ENCODE measurements at places on chromosomes 3 and 15.

- no peak for DNase-seq
Measured at GRCh38 chr15:89361451-89362202, 27.0 kb upstream of the POLG start.

DNA sequence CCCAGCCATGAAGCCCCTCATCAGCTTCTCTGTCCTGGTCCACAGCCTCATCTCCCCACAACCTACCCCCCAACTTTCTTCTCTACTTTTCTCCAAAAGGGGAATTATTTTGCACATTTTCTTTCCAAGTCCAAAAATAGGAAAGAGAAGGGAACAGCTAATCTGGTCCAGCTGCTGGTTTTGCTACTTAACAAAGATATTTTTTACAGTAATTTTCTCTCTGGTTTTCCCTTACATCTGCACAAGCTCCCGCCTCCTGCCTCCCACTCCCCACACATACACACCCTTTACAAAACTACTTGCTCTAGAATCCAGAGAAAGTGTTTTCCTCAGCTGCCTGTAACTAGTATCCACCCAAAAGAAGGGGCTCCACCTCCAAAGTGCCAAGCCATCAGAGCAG is 177.2 kb downstream of the POLR2M start:
- DNase-seq = no peak

DNA sequence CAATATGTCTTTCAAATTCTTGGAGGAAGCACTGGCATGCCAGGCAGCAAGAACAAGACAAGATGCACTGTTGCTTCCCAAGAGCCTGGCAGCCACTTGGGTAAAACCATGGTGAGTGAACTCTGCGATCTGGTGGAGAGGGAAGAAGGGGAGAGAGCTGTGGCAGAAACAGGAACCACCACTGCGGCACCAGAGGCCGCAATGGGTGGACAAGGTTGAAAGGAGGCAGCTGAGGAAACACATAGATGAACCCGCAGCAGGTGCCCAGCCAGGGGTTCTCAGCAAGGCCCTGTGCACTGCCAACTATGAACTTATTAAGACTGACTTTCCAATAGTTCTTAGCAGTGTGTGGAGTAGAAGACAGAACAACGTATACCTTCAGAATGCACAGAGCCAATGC is 48.2 kb upstream of the CCDC54 start:
- DNase-seq = no peak

DNA sequence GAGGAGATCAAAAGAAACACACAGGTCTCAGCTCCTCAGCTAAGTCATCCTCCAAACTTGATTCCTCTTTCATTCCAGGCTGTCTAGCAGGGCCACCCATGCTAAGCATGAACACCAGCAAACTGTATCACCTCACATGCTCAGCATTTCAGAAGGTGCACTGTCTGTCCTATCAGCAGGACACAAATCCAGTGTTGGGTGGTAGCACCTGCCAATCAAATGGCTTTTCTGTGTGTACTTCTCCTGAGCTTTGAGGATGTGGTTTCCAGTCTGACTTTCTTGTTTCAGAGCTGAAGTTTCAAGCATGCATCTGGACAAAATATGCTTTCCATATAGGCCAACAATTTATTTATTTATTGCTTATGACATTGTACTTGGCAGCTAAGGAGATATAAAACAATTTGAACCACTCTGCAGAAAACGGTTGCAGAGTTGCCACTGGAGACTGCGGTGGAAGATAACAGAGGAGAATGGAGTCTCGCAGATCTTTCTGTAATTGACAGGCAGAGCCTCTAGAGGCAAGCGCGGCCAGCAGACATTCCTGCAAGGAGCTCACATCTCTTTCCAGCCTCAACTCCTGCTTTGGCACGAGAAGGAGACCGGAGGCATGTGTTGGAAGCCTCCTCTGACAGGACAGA is 167.1 kb upstream of the WNT5A start:
- no peak for DNase-seq

GRCh38 chr15:84791763-84792162 is 25.4 kb upstream of the ALPK3 start:
- no peak for DNase-seq

GRCh38 chr3:115915061-115915460 is 291.8 kb downstream of the GAP43 start:
- no peak for DNase-seq

DNA sequence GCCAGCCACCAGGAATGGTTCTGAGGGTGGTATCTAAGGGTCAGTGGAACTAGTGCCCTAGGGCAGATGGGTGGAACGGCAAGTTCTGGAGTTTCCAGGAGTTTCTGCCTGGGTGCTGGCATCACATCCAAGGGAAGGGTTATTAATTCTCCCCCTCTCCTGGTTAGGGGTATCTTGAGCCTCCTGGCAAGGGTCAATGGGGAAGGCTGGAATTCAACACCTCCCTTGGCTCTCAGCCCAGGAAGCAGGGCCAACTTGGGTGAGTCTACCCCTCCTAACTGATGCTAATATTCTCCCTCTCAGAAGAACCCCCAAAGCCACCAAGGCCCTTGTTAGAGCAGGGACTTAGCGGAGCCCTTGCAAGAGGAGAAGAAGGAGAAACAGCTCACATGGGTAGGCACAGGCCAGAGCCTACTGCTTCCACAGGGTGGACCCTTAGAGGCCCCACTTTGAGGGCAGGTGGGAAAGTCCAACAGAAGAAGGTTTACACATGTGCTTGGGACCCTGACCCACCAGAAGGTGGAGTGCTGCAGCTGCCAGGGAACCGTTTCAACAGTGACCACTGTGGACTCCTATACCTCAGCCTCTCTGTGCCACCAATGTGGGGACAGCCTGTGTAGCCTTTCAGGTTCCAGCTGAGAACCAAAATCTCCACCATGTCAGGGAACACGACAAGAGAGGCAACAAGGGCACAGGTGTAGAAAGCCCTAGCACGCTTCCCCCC is 3.3 kb downstream of the TMEM115 start:
- DNase-seq = peak; percentile 42

DNA sequence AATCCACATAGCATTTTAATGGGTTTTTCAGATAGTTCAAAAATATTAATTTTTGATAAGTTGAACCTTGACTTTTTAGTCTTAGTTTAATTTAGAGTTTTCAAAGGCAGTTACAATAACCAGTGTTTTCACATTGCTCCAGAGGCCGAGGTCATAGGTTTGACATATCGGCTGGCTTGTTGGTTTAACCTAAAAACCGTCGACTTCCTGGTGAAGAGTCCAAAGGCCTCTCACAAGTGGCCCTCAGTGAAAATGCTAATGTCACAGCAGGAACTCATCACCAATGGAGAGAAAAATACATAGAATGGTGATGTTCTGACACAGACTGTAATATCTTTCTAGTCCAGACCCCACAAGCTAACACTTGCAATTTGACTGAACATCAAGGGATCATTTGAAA is 642.3 kb downstream of the PLOD2 start:
- no peak for DNase-seq

- no peak for DNase-seq
Measured at GRCh38 chr3:131501949-131502348, 822 bp downstream of the MRPL3 start.

Data from H1 (cell line).